Activated CD4-positive, alpha-beta T cell treated with anti-CD3 and anti-CD28 coated beads for 36 hours (primary cell): ENCODE measurements at places on chromosomes 3 and 15. TPM values are rescaled to one million over a fixed set of nuclear protein-coding genes. Genes with fewer than 3 reads are reported as not detected.

GRCh38 chr3:53189276-53189675 is 28.3 kb downstream of the PRKCD start:
- DNase-seq: no peak

DNA sequence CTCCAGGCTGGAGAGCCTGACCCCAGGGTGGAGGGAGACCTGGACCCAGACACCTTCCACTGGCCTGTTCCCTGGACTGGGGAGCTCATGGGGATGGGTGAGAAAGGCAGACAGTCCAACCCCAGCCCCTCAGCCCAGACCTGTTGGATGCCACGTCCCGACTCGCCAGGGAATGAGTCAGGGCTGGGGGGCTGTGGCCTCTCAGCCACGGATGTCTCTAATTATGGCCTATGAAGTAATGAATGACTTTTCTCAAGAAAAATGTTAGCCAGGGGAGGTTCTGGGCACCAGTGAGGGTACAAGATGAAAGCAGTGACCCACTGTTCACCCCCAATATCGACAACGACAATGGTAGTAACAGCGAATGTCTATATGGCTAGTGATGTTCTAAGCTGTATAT is 107.0 kb upstream of the RPL32 start:
- no peak for DNase-seq

DNA sequence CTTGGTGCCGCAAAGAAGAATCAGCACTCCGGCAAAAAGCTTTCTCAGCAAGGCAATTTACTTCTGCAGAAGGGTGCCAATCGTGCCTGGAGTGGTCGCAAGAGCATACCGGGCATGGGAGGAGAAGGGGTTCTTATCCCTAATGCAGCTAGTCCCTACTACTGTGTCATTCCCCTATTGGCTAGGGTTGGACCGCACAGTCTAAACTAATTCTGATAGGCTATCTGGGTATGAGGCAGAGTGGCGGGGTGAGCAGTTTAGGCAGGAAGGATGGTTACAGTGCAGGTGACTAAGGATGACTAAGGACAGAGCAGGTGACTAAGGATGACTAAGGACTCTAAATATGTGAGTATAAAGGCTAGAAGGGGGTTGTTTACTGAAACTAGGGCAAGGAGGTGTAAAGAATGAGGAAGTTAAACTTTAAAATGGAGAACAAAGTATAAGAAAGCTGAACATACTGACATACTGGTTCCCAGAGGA is 52.9 kb downstream of the PGBD4 start:
- peak; percentile 32 for DNase-seq

- DNase-seq: no peak
Observed at GRCh38 chr3:115254492-115255196, 107.6 kb upstream of the ZBTB20 start.

DNA sequence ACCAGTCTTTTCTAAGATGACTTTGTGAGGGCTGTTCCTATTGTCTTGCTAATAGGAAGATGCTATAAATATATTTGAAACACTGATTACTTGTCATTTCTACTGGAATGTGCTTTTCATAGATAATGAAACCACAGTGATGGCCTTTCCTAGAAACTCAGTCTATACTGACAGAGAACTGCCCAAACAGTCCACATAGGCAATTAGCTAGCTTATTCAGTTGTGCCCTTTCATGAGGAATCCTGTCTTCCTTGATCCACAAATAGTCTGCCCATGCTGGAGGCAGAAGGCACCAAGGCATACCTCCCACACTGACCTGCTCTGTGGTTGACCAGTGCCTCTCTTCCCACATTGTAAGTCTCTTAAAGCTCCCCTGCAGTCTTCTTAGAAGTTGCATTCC is 135.9 kb downstream of the CMSS1 start:
- no peak for DNase-seq

Gene P3H2
- not detected for total RNA-seq
